ENCODE measurements at places on chromosomes 5 and 9. TPM values are rescaled to one million over a fixed set of nuclear protein-coding genes. Genes with fewer than 3 reads are reported as not detected.
A peak's percentile ranks its signal among the peaks of the same experiment; 100 is the strongest.

Gene GPR151
- not detected for total RNA-seq

Gene BTNL9
- total RNA-seq, result not detected

Gene HTR1A
- not detected for total RNA-seq

GRCh38 chr5:141838326-141839014, 39.7 kb downstream of the PCDH1 start:
- H3K36me3 ChIP-seq, result no peaks in the 10 kb centered on the region
- H3K4me1 ChIP-seq, result peaks cover 33% of the 10 kb centered on the region

DNA sequence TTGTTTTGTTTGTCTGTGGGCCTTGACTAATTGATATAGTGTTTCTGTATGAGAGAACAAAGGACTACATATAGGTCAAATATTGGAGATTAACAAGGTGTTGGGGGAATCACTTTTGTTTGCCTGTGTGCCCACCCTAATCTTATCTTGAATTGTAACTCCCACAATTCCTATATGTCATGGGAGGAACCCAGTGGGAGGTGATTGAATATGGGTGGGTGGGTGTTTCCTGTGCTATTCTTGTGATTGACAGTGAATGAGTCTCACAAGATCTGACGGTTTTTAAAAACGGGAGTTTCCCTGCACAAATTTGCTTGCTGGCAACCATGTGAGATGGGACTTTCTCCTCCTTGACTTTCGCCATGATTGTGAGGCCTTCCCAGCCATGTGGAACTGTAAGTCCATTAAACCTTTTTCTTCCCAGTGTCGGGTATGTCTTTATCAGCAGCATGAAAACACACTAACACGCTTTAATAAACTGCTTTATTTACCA, 64.9 kb upstream of the HSPB3 start:
- DNase-seq, result no peak
- no peaks in the 10 kb centered on the region for H3K36me3 ChIP-seq
- peaks cover 28% of the 10 kb centered on the region for H3K4me1 ChIP-seq
- no peak overlapping the region for H3K4me3 ChIP-seq

GRCh38 chr9:99411479-99412115, 189.5 kb downstream of the SEC61B start:
- no peaks in the 10 kb centered on the region for H3K27me3 ChIP-seq
- H3K27ac ChIP-seq, result no peak overlapping the region
- no peak for DNase-seq
- H3K4me1 ChIP-seq, result no peaks in the 10 kb centered on the region

- no peak overlapping the region for H3K27ac ChIP-seq
- H3K4me1 ChIP-seq, result no peaks in the 10 kb centered on the region
- no peaks in the 10 kb centered on the region for H3K27me3 ChIP-seq
- no peak overlapping the region for H3K4me3 ChIP-seq
These were observed 1249.0 kb upstream of the CDH18 start for GRCh38 chr5:21236971-21237427.

DNA sequence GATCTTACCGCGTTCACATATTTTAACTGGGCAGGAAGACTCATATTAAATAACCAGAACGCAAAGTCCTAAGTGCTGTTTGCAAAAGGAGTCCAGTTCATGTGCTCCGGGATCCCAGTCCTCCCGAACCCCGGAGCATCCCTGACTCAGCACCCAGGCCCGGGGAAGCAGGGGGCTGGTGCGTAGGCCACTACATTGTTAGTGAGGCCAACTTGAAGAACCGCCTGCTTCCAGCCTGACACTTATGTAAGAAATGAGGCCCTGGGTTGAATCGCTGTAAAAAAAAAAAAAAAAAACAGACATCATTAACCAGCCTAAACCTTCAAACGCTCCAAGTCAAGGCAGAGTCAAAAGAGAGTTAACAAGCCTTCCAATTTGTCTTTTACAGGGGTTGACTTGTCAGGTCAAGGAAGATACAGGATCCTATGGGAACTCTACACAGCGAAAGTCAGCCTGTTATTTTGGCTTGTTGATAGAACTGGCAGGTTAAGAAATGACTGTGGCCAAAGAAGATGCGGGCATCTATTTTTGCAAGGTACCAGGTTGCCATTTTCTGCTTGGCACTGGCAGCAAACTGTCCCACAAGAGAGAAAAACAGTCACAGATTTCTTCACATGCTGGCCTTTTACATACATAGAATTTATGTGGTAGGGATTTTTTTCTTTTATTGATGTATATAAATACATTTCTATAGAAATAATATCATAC, 93.3 kb downstream of the ACTL7B start:
- H3K4me1 ChIP-seq, result peaks cover 6% of the 10 kb centered on the region
- no peaks in the 10 kb centered on the region for H3K27me3 ChIP-seq
- no peak overlapping the region for H3K27ac ChIP-seq
- no peaks in the 10 kb centered on the region for H3K36me3 ChIP-seq
- DNase-seq, result no peak

- H3K27ac ChIP-seq, result no peak overlapping the region
- no peak for DNase-seq
- H3K4me3 ChIP-seq, result no peak overlapping the region
- H3K36me3 ChIP-seq, result peaks cover 7% of the 10 kb centered on the region
- no peaks in the 10 kb centered on the region for H3K27me3 ChIP-seq
These were observed 40.7 kb downstream of the NR3C1 start for GRCh38 chr5:143362664-143363227.

DNA sequence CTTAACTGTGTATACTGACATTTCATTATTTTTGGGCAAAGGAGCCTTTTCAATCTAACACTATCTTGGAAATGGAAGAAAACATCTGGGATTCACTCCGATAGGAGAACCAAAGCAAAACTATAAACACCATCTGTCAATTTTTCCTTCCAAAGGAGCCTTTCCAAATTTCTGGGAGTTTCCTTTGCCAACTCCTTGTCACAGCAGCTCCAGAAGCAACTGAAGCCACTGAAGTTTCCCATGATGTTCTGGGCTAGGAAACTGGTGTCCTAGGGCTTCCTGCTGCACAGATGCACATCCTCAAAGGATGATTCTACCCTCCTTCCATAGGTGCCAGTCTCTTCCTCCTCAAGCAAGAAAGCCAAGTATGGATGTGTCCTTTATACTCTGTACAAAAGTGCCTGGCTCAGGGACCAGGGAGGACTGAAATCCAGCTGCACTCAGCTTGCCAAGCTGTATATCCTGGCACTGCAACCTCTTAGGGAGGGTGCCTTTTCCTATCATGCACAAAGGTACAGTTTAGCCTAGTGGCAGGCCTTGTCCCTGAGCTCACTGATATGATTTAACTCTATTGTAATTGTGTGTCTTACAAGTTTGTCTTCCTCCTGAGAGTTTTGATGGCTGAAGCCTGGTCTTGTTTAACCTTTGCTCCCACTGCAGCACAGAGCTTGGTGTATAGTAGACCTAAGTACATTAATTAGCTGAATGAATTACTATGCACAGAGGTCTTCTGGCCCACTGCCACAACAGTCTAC, 8.4 kb upstream of the UBAP1 start:
- H3K27me3 ChIP-seq, result no peaks in the 10 kb centered on the region
- no peaks in the 10 kb centered on the region for H3K4me1 ChIP-seq
- H3K4me3 ChIP-seq, result no peak overlapping the region
- no peaks in the 10 kb centered on the region for H3K36me3 ChIP-seq
- no peak overlapping the region for H3K27ac ChIP-seq

GRCh38 chr9:127122176-127123063, at the start of gene ANGPTL2:
Gene ANGPTL2, minus strand, starts transcription at chr9:127122635. Its CDS starts 13,904 bp downstream, at chr9:127108731.
- H3K4me3 ChIP-seq, result peak within 1 kb of the TSS; percentile 76
- peaks cover 14% of the 10 kb centered on the region for H3K4me1 ChIP-seq
- H3K36me3 ChIP-seq, result no peaks in the 10 kb centered on the region
- no peaks in the 10 kb centered on the region for H3K27me3 ChIP-seq

DNA sequence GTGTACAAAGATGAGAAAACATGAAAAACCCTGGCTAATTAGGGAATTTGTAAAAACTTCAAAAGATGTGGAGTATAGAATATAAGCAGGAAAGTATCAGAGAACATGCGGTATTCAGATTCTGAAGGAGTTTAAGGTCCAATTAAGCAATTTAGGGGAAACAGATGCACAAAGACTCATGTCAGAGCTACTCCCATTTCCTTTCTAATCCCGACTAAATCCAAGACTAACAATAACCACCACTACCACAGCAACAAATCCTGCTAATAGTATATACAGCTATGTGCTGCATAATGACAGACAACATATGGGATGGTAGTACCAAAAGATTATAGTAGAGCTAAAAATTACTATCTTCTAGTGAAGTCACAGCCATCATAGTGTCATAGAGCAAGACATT, 102.1 kb downstream of the LURAP1L start:
- no peak overlapping the region for H3K27ac ChIP-seq
- H3K27me3 ChIP-seq, result no peaks in the 10 kb centered on the region
- no peak overlapping the region for H3K4me3 ChIP-seq
- no peaks in the 10 kb centered on the region for H3K36me3 ChIP-seq
- no peak for DNase-seq

DNA sequence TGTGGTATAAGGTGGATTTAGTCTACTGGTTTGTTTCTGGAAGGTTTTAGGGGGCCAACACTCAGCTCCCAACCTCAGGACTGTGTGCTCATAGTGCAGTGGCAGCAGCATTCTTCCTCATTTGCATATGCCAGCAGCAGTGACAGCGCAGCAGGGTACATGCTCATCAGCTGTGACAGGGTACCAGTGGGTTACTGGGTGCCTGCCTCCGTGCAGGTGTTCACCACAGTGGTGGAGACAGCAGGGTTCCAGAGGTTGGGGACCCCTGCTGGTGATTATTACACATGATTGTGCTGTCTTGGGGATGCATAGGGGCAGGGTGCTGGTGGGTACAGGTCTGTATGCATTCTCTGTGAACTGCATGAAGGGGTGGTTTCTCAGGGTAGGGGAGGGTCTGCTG, 45.5 kb upstream of the IFNE start:
- H3K36me3 ChIP-seq, result peaks cover 74% of the 10 kb centered on the region
- no peak overlapping the region for H3K4me3 ChIP-seq
- peaks cover 20% of the 10 kb centered on the region for H3K4me1 ChIP-seq
- no peaks in the 10 kb centered on the region for H3K27me3 ChIP-seq

- no peaks in the 10 kb centered on the region for H3K27me3 ChIP-seq
- no peak overlapping the region for H3K27ac ChIP-seq
These were observed 90.9 kb downstream of the EQTN start for GRCh38 chr9:27206041-27206440.

- no peaks in the 10 kb centered on the region for H3K36me3 ChIP-seq
- DNase-seq, result no peak
- no peak overlapping the region for H3K4me3 ChIP-seq
- H3K4me1 ChIP-seq, result 0 out of 2 replicates have a peak, but pooled peaks cover 8% of the 10 kb centered on the region
These were observed 117.2 kb downstream of the CDC42SE2 start for GRCh38 chr5:131381021-131381420.

DNA sequence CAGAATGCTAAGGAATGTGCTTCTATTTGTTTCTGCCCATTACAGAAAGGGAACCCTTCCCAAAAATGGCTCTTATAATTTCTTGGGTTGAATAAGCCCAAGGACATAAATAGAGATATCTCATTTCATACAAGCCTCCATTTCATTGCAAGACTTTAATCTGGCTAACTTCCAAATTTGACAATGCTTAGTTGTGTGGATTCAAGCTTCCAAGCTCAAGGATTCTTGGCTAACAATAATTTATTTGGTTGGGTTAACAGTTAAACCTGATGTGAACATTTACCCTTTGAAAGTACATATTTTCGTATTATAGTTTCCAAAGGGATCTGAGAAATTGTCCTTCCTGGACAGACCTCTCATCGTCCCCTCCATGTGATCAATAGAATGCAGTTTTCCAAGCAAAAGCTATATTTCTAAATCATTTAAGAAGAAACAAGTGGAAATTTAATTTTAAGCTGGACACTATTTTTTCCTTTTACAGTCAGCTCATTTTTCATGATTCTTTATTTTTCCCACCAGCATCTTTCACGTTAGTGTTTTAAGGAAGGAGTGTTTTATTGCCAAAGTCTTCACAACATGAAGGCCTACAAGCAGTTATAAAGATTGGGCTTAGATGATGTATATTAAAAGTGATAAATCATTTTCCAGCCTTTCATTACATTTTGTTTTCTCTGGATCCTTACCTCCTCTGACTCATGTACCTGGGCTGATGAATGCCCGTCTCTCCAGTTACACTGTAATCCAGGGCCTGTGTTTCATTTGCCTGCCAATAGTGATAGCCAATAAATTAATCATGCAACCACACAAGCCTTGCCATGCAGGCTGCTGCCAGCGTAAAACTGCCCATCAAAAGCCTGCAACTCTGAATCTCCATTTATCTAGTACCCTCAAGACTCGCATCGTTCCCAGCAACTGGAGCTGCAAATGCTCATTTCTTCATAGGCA, 176.7 kb downstream of the NTRK2 start:
- no peaks in the 10 kb centered on the region for H3K27me3 ChIP-seq
- H3K4me1 ChIP-seq, result no peaks in the 10 kb centered on the region
- DNase-seq, result no peak
- no peaks in the 10 kb centered on the region for H3K36me3 ChIP-seq
- H3K27ac ChIP-seq, result no peak overlapping the region

- H3K4me1 ChIP-seq, result no peaks in the 10 kb centered on the region
- H3K4me3 ChIP-seq, result no peak overlapping the region
- H3K27ac ChIP-seq, result no peak overlapping the region
These were observed 1339.7 kb upstream of the CDH6 start for GRCh38 chr5:29853711-29854220.

DNA sequence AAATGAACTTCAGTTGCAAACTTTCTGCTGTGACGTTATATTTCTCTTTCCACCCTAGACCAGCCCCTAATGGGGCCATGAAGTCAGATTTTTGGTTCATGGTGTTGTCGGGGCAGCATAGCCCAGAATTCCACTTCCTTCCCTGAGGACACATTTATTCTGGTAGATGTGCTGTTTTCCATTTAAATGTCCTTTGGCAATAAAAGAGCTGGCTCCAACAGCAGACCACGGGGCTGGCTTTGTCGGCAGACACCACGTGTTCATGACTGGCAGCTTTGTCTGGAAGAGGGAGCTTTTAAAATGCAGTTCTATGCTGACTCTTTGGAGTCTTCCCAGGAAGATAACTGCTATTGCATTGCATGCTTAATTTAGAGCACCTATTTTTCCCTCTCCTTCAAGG, 17.6 kb upstream of the LCP2 start:
- peaks cover 36% of the 10 kb centered on the region for H3K27me3 ChIP-seq
- DNase-seq, result no peak
- H3K4me3 ChIP-seq, result no peak overlapping the region
- H3K36me3 ChIP-seq, result no peaks in the 10 kb centered on the region
- H3K27ac ChIP-seq, result no peak overlapping the region

- H3K27me3 ChIP-seq, result no peaks in the 10 kb centered on the region
- H3K27ac ChIP-seq, result no peak overlapping the region
These were observed 1.4 kb downstream of the BAAT start for GRCh38 chr9:101383361-101383760.

GRCh38 chr9:85528607-85529006, 213.1 kb downstream of the AGTPBP1 start:
- H3K4me3 ChIP-seq, result no peak overlapping the region
- H3K27ac ChIP-seq, result no peak overlapping the region
- H3K4me1 ChIP-seq, result no peaks in the 10 kb centered on the region
- H3K36me3 ChIP-seq, result no peaks in the 10 kb centered on the region
- peaks cover 19% of the 10 kb centered on the region for H3K27me3 ChIP-seq

DNA sequence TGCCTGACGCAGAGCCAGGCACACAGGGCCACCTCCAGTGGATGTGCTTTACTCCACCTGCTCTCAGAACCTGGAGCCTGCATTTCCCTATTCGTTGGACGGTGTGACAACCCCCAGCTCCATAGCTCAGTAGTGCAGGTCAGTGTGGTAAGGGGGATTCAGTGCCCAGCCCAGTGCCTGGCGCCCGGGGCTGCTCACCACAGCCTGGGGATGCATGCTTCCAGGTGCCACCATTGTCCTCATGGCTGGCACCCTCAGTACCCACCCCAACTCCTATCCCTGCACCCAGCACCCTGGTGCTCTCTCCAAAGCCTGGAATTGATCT, 32.8 kb upstream of the ADAMTS2 start:
- H3K36me3 ChIP-seq, result no peaks in the 10 kb centered on the region
- no peaks in the 10 kb centered on the region for H3K27me3 ChIP-seq
- no peaks in the 10 kb centered on the region for H3K4me1 ChIP-seq
- H3K4me3 ChIP-seq, result no peak overlapping the region
- DNase-seq, result no peak
